ENCODE measurements at places on chromosomes 2 and 18.
A peak's percentile ranks its signal among the peaks of the same experiment; 100 is the strongest.

GRCh38 chr18:48979944-48980890, 29.5 kb upstream of the SMAD7 start:
- peak; percentile 58 for DNase-seq

DNA sequence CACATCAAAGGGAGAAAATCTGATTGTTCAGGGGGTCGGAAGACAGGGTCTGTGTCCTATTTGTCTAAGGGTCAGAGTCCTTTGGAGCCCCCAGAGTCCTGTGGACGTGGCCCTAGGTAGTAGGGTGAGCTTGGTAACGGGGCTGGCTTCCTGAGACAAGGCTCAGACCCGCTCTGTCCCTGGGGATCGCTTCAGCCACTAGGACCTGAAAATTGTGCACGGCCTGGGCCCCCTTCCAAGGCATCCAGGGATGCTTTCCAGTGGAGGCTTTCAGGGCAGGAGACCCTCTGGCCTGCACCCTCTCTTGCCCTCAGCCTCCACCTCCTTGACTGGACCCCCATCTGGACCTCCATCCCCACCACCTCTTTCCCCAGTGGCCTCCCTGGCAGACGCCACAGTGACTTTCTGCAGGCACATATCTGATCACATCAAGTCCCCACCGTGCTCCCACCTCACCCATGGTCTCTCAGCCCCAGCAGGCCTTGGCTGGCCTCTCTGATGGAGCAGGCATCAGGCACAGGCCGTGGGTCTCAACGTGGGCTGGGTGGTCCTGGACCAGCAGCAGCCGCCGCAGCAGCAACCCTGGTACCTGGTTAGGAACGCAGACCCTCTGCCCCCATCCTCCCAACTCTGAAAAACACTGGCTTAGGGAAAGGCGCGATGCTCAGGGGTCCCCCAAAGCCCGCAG, 3.8 kb downstream of the PROC start:
- no peak for DNase-seq

DNA sequence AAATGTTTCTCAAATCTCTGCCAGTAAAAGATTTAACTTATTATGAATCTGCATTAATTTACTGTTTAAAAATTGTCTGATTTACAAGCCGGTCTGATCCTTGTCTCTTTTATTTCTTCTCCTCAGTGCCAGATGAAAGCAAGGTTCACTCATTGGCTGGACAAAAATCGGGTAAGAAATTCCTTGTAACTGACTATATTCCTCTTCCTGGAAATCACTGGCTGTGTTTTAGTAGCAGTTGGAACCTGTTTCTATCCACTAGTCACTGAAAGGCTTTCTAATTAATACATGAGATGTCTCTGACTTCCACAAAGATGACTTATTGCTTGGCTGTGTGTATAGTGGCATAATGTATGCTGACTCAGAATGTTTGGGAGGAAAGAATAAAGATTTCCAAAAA, 436.6 kb upstream of the NRP2 start:
- no peak for DNase-seq

DNA sequence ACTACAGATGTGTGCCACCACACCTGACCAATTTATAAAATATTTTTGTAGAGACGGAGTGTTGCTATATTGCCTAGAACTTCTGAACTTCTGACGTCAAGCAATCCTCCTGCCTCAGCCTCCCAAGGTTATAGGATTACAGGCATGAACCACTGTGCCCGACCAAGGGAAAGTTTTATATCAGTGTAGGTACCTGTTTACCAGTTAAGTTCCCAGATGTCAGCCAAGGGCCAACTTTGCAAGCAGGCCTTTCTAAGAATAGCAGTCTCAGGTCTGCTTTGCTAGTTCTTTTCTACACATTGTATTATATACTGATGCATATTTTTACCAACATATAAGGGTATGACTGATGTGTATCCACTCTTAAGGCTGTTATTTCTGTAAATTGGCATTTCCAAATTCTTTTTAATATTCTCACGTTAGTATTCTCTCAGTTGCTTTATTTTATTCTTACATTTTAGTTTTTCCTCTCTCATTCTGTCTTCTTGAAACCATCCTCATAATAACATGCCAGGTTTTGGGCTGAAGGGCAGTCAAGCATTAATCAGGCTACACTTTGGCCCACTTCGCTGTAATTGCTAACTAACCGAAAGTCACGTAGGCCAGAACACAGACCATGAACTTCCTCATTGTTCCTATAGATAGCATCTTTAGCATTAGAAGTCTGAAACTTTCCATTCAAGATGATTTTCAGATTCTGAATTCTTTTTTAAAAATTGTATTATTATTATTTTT, 25.0 kb upstream of the CXXC1 start:
- no peak for DNase-seq

DNA sequence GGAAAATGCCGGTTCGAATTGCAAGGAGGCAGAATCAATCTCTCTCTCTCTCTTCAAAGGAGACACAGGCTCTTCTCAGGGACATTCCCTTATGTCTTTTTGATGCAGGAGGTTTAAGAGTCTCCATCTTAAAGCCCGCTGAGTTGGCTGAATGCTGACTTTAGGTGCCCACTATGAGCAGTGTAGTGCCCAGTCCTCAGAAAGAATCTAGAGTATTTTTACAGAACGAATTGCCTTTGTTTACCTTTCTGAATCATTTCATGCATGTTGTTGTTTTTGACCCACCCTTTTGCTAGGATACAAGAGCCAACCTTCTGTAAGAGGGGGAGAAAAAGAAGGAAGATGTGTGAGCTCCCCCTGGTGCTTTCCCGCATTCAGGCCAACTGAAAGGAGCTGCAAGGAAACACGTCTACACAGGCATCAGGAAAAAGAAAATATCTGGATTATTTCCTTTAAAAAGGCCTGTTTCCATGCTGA, 193.5 kb upstream of the TCF4 start:
- DNase-seq, result no peak

DNA sequence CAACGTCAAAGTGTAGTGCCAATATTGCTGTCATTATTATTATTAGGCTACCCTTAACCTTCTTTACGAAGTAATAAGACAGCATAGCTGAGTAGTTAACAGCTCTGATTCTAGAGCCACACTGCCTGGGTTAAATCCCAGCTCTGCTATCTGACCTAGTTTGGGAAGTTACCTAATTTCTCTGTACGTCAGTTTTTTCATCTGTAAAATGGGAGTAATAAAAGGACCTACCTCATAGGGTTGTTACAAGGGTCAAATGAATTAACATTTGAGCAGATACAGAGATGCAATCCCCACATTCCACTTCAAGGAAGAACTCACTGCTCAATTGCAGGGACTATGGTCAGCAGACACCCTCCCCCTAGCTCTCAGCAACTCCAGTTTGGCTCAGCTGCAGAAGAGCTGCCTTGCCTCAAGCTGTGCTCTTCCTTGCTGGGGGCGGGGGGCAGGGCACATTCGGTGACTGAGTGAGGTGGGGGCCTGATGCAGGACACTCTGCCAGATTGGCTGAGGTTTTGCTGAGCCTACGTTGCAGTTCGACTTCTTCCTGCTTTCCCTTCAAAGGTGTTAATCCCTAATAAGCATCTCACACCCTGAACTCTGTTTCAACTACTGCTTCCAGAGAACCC, 11.0 kb upstream of the LGALSL start:
- no peak for DNase-seq

DNA sequence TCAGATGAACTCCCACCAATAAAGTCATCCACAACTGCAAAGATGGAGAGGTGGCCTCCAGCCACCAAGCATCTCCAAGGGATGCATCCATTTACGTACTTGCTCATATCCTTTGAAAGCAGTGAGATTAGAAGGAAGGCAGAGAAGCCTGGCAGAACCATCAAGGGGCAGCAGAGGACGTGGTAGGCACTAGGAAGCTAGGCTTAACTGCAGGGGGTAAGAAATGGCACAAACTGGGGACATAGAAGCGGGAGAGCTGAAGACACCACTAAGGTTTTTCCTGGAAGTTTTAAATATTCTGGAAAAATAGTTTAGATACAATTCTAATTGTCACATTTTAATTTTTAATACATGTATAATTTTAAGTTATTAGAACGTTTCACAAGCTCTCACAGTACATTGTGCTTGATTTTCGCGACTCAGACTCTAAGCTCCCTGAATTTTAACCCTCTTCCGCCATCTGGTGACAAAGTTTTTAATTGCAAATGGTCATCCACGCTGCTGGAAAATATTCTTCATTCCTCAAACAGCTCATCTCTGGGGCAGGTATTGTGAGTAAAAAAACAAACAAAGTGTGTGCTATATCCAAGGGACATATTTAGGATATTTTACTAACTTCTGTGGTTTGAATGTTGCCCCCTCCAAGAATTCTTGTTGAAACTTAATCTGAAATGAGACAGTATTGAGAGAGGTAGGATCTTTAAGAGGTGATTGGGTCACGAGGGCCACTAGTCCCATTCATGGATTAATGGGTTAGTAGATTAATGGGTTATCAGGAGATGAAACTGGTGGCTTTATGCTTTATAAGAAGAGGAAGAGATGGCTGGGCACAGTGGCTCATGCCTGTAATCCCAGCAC, 1.6 kb upstream of the PSTPIP2 start:
- DNase-seq, result peak; percentile 33

DNA sequence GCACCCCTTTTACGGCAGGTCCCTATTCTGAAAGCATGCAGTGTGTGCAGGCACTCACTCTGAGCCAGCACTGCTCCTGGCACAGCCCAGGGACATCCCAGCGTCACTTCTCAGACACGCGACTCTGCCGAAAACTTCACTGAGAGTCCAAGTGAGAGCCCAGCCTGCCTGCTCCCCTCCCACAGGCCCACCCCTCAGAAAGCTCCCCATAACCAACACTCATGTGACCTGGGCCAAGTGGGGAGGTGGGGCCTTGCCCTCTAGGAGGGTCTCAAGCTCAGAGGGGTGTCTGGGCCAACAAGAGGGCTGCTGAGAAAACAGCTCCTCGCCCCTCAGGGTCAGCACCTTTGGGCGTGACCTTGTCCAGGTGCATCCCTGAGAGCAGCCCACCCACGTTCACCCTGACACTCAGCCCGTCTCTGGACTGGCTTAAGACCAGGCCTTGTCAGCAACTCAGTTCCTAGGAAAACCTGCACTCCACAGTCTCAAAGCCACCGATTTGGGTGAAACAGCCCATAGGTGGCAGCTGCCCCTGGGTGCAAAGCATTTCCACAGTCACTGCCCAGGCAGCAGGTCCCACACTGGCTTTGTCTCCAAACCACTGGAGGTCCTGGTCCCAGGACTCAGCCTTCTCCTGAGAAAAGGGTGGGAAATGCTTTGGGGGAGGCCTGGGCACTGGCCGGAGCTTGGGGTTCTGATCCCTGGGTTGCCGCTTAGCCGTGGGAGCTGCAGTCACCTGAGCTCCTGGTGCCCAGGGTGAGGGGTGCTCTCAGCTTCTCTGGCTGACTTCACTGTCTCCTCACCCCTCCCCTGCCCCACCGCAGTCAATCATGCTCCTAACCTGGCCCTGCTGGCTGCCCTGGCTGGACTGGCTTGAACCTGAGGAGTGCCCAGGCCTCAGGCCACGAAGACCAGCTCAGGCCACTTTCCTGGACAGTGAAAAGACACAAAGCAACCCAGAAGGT, 209.6 kb downstream of the HDAC4 start:
- no peak for DNase-seq

GRCh38 chr2:143146815-143147530, 17.8 kb downstream of the ARHGAP15 start:
- no peak for DNase-seq

- DNase-seq, result peak; percentile 72
Measured at GRCh38 chr2:113886479-113887008, 3.3 kb upstream of the ACTR3 start.

DNA sequence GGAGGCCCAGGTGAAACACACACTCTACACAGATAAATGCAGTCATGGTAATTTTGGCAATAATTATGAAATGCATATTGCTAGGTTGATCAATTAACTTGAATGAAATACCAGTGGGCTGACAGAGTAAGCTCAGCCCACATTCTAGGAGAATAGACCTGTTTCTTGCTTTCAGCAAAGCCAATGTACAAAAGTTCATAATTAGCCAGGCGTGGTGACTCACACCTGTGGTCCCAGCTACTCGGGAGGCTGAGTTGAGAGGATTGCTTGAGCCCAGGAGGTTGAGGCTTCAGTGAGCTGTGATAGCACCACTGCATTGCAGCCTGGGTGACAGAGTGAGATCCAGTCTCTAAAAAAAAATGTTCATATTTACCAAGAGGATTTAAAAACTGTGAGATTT, 15.7 kb upstream of the MBP start:
- DNase-seq, result no peak

- DNase-seq, result peak; percentile 7
Measured at GRCh38 chr2:187138265-187138664, 289.3 kb upstream of the ZSWIM2 start.

DNA sequence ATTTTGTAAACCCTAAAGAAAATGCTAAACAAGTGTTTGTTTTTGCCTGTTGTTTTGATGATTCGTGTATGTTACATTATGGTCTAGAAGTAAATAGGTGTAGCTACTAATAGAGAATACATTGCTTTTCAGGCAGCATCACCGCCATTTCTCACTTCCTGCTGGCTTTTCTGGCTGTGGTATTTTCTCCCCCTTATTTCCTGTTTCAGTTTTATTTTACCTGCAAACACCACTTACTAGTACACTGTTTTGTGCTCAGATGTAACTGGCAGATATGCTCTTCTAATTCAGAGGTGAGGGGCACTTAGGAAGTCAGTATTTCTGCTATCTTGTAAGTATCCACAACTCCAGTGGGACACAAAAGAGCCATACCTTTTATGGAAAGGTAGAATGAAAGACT, 38.1 kb upstream of the SLC3A1 start:
- no peak for DNase-seq

DNA sequence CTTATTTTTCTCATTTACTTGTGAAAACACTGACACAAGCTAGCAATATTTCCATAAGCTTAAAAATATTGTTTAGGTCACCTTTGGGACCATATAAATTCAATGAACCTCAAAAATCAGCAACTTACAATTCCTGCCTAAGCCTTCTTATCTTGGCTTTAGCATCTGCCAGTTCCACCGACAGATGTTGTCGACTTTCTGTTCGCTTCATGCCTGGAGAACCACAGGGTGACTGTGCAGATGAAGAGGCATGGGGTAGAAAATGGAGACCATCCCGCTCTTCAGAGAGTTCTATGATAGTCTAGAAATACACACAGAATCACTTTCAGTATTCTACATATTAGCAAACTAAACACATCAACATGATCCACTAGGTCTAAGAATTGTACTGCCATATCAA, 64.2 kb downstream of the CCDC88A start:
- no peak for DNase-seq

DNA sequence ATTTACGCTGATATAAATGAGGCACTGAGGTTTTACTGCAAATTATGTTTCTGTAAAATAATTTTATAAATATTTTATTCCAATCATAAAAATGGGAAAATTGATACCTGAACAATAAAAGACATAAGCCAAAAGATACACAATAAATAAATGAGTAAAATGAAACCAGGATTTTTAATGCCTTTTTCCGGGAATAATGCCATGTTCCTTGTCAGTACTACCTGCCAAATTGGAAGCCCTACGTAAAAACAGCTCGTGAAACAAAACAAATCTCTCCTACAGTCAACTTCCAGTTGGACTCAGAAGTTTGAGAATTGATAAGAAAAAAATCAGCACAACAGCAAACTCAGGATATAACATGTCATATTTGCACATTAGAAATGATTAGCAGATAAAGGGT, 18.0 kb downstream of the GALNT3 start:
- DNase-seq, result no peak

GRCh38 chr2:191202881-191203397, 42.3 kb upstream of the MYO1B start:
- DNase-seq, result peak; percentile 46

- DNase-seq, result no peak
Measured at GRCh38 chr2:191730263-191730662, 52.3 kb downstream of the NABP1 start.

- DNase-seq, result no peak
Measured at GRCh38 chr2:233384811-233385488, 30.7 kb downstream of the DGKD start.

- DNase-seq, result no peak
Measured at GRCh38 chr2:18232731-18233438, 327.6 kb downstream of the RDH14 start.

GRCh38 chr2:9053534-9053931, 50.0 kb upstream of the MBOAT2 start:
- DNase-seq, result no peak

Measured in urothelium cell line (cell line).